HFFc6 (cell line): ENCODE measurements at places on chromosomes 12 and 14.

- peak overlapping the region; percentile 98 for H3K4me3 ChIP-seq
- peaks cover 30% of the 10 kb centered on the region for H3K36me3 ChIP-seq
- H3K4me1 ChIP-seq: peaks cover 66% of the 10 kb centered on the region
- no peaks in the 10 kb centered on the region; the same call in none of the 2 replicates for H3K27me3 ChIP-seq
Observed at GRCh38 chr14:22598896-22599244, 770 bp downstream of the ABHD4 start.

- peak overlapping the region; percentile 85 for H3K27ac ChIP-seq
- H3K27me3 ChIP-seq: no peaks in the 10 kb centered on the region; the same call in 1 of the 2 replicates
- H3K4me3 ChIP-seq: peak overlapping the region; percentile 69
- H3K36me3 ChIP-seq: peaks cover 12% of the 10 kb centered on the region
Observed at GRCh38 chr14:101962503-101962874, 1.9 kb upstream of the DYNC1H1 start.

DNA sequence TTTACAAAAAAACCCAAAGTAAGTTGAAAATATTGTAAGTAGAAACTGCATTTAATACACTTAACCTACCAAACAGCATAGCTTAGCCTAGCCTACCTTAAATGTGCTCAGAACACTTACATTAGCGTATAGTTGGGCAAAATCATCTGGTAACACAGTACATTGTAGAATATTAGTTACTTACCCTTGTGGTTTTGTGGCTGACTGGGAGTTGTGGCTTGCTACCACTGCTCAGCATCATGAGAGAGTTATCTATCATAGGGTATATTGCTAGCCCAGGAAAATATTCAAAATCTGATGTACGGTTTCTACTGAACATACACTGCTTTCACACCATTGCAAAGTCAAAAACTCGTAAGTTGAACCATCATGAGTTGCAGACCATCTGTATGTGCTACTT lies 141.7 kb upstream of the GARIN6 start:
- H3K27me3 ChIP-seq: no peaks in the 10 kb centered on the region
- DNase-seq: no peak
- no peaks in the 10 kb centered on the region for H3K4me1 ChIP-seq
- no peaks in the 10 kb centered on the region for H3K36me3 ChIP-seq

- H3K27me3 ChIP-seq: no peaks in the 10 kb centered on the region
- no peak overlapping the region for H3K27ac ChIP-seq
- H3K4me3 ChIP-seq: no peak overlapping the region
- H3K36me3 ChIP-seq: no peaks in the 10 kb centered on the region; the same call in 1 of the 2 replicates
- no peak for DNase-seq
Observed at GRCh38 chr12:11830307-11830801, 180.9 kb downstream of the ETV6 start.

DNA sequence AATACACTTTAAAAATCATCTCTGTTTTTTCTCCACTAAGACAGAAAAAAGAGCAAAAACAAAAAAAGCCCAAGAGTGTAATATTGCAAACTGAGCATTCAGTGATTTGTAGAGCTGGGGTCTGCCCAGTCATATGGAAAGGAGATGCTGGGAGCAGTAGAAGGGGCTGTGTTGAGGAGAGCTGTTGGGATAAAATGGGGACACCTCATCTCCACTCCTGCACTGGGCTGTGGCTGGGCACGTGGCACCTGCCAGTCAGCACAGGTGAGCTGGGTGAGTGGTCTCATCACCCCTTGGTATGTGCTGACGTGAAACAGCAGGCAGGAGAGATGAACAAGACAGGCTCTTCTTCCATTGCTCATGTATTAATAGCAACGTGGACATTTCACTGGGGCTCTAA lies 217.4 kb downstream of the C12orf42 start:
- no peaks in the 10 kb centered on the region for H3K36me3 ChIP-seq
- H3K27ac ChIP-seq: no peak overlapping the region
- no peak overlapping the region for H3K4me3 ChIP-seq
- H3K27me3 ChIP-seq: no peaks in the 10 kb centered on the region
- DNase-seq: no peak
- no peaks in the 10 kb centered on the region for H3K4me1 ChIP-seq

DNA sequence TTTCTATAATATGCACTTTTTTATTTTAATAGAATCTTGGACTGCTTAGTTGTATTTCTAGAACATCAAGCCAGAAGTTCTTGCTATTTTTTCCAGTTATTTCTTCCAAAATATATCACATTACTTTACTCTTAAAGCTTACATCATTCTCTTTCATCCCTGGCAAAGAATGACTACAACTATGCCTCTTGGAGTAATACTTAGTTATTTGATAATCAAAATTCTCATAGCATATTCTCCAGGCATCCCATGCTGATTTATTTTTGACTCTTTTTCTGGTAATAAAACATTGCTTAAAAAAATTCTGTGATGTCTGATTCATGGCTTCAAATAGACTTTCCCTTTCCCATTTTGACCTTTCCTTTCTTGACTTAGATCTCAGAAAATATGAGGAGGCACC lies 118.7 kb upstream of the TSPAN8 start:
- H3K4me3 ChIP-seq: no peak overlapping the region
- H3K36me3 ChIP-seq: no peaks in the 10 kb centered on the region
- no peaks in the 10 kb centered on the region for H3K27me3 ChIP-seq
- no peak overlapping the region for H3K27ac ChIP-seq
- H3K4me1 ChIP-seq: no peaks in the 10 kb centered on the region
- no peak for DNase-seq

DNA sequence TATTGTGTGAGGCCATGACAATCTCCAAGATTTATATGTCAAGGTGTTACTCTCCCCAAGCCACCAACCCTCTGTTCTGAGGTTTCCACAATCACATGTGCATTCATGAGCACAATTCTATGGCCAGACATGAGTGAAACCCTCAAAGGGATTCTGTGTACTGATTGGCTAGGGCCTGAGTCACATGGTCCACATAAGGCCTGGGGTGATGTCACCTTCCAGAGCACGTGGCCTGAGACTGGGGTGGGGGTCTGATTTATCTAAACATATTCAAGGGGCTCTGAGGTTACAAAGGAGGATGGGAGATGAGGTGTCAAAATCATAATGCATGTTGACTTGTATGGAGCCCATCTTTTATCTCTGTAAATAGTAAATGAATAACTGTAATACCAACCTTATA lies 1369.9 kb upstream of the TMEM132C start:
- no peaks in the 10 kb centered on the region for H3K36me3 ChIP-seq
- H3K4me3 ChIP-seq: no peak overlapping the region
- H3K27ac ChIP-seq: no peak overlapping the region
- peaks cover 2% of the 10 kb centered on the region; the same call in 1 of the 2 replicates for H3K27me3 ChIP-seq
- DNase-seq: no peak

DNA sequence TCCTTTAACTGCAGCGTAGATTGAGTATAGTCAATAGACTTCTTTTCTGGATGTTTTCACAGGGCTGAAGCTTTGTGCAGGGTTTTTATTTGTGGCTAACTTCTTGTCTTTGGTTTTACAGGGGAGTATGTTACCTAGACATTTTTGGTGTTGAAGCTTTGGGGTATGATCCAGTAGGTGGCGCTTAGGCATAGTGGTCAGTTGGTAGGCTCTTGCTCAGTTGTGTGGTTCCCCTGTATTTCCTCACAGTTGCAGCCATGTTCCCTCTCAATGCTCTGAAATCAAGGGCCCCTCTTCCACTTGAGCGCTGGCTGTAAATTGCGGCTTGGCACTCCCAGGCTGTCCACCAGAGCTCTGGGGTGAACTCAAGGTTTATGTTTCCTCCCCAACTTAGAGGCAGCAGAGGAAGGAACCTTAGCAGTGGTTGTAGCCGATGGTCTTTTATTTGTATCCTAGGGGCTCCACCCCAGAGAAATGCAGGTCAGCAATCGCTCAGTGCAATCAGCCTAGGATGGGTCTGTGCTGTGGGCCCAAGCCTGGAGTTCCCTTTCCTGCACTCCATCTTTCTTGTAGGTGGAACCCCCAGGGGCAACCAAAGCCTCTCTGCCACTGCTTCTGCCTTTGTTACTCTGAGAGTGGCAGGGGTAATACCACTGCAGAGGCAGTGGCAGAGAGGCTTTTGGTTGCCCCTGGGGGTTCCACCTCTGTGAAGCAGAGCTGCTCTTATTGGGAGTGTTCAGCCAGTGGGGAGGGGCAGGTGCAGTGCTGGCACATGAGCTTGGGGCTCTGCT lies 55.1 kb downstream of the CMAS start:
- peaks cover 6% of the 10 kb centered on the region for H3K27me3 ChIP-seq
- H3K36me3 ChIP-seq: no peaks in the 10 kb centered on the region
- H3K4me3 ChIP-seq: no peak overlapping the region

GRCh38 chr14:106094654-106095189 lies 568.3 kb downstream of the TMEM121 start:
- DNase-seq: no peak
- no peaks in the 10 kb centered on the region for H3K36me3 ChIP-seq
- H3K27me3 ChIP-seq: no peaks in the 10 kb centered on the region
- H3K27ac ChIP-seq: no peak overlapping the region
- H3K4me3 ChIP-seq: no peak overlapping the region

- no peak overlapping the region for H3K4me3 ChIP-seq
- no peak for DNase-seq
- H3K27me3 ChIP-seq: no peaks in the 10 kb centered on the region; the same call in 1 of the 2 replicates
- no peak overlapping the region for H3K27ac ChIP-seq
Observed at GRCh38 chr12:122116707-122117535, 38.4 kb downstream of the MLXIP start.

- no peak overlapping the region for H3K4me3 ChIP-seq
- H3K4me1 ChIP-seq: peaks cover 13% of the 10 kb centered on the region
- DNase-seq: no peak
Observed at GRCh38 chr12:13149411-13149810, 45.9 kb upstream of the GSG1 start.

- DNase-seq: no peak
- H3K27me3 ChIP-seq: peaks cover 16% of the 10 kb centered on the region; the same call in 1 of the 2 replicates
- no peak overlapping the region for H3K27ac ChIP-seq
- no peaks in the 10 kb centered on the region for H3K36me3 ChIP-seq
- no peaks in the 10 kb centered on the region for H3K4me1 ChIP-seq
Observed at GRCh38 chr12:4203772-4204376, 69.7 kb upstream of the CCND2 start.

- H3K36me3 ChIP-seq: no peaks in the 10 kb centered on the region
- no peak overlapping the region for H3K4me3 ChIP-seq
Observed at GRCh38 chr14:85333313-85333712, 196.6 kb upstream of the FLRT2 start.

GRCh38 chr12:51320695-51321320 lies 3.2 kb downstream of the BIN2 start:
- no peaks in the 10 kb centered on the region for H3K36me3 ChIP-seq
- no peak for DNase-seq
- H3K27ac ChIP-seq: no peak overlapping the region
- H3K4me3 ChIP-seq: peak overlapping the region; percentile 13; the same call in 1 of the 2 replicates
- peaks cover 3% of the 10 kb centered on the region for H3K27me3 ChIP-seq

- no peak overlapping the region for H3K4me3 ChIP-seq
- H3K27ac ChIP-seq: no peak overlapping the region
- peaks cover 27% of the 10 kb centered on the region for H3K27me3 ChIP-seq
- DNase-seq: no peak
- no peaks in the 10 kb centered on the region for H3K4me1 ChIP-seq
- no peaks in the 10 kb centered on the region for H3K36me3 ChIP-seq
Observed at GRCh38 chr14:92385561-92385960, 62.6 kb downstream of the SLC24A4 start.

DNA sequence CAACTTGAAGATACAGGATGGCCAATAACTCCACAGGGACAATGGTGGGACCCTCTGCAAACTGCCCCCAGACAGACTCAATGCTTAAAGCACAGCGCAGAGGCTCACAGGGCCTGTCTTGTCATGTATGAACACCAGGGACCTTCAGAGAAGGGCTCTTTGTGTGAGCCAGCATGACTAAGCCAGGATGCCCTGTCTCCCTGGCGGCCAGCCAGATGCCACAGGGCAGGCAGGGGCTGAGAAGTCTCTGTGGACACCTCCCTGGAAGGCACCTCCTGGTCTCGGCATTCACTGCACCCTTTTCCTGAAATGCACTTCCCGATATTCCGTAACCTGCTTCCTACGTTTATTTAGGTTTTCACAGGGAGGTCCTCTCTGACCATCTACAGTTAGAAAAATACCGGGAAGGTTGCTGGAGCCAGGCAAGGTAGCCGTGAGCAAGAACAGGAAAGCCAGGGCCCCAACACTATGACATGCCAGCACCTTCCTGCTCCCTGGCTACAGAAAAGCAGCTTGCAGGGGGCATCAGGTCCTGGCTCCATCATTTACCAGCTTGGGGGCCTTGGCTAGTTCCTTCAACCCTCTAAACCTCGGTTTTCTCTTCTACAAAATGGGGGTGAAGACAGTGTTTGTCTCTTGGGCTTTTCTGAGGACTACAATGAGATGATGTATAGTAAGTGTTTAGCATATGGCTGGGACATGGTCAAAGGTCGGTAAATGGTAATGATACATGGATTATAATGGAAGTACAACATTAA lies 65.0 kb downstream of the PITPNM2 start:
- H3K4me1 ChIP-seq: peaks cover 19% of the 10 kb centered on the region
- H3K27ac ChIP-seq: no peak overlapping the region
- H3K4me3 ChIP-seq: no peak overlapping the region
- no peak for DNase-seq

- no peak overlapping the region; the same call in 1 of the 2 replicates for H3K4me3 ChIP-seq
- no peak for DNase-seq
- H3K27me3 ChIP-seq: no peaks in the 10 kb centered on the region
Observed at GRCh38 chr14:71327691-71328090, 420.4 kb downstream of the PCNX1 start.

GRCh38 chr14:41609704-41610183 lies 3.1 kb downstream of the LRFN5 start:
- H3K4me1 ChIP-seq: no peaks in the 10 kb centered on the region
- DNase-seq: no peak
- H3K27me3 ChIP-seq: peaks cover 23% of the 10 kb centered on the region
- H3K27ac ChIP-seq: no peak overlapping the region
- no peak overlapping the region for H3K4me3 ChIP-seq

DNA sequence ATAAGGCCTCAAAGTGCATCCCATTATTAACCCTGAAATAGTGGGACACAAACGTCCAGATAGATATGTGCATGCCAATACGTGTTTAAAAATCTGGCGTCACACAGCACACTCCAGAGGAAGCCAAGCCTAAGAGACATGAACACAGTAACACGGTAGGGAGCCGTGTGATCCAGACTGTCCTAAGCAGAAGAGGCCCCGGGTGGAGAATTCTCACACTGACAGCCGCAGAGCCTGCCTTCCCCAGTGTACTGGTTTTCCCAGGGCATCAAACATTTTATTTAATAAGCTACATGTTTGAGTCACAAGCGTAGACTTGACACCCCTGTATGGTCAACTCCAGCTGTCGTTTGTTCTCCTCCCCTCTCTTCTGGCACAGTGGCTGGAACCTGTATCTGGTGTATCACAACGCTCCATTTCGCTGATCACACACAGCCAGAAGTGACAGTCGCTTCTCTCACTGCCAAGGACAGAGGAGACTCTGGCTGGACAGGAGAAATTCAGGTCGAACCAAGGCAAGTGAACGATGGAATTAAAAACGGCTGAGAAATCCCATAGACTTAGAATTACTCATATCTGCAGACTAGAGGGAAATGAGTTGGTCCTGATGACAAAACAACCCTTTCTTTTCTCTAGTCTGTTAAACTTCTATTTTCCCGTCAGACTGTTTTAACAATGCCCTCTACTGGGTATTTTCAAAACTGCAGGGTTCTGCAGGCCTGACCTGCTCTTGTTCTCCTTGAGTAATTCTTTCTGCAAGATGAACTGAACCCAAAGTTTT lies 359.9 kb downstream of the RGS6 start:
- H3K36me3 ChIP-seq: no peaks in the 10 kb centered on the region
- peaks cover 7% of the 10 kb centered on the region for H3K27me3 ChIP-seq
- DNase-seq: peak; percentile 71

GRCh38 chr12:21825886-21826617 lies 51.5 kb upstream of the KCNJ8 start:
- DNase-seq: no peak
- H3K36me3 ChIP-seq: 0 out of 2 replicates have a peak, but pooled peaks cover 9% of the 10 kb centered on the region
- H3K27ac ChIP-seq: no peak overlapping the region
- H3K4me1 ChIP-seq: no peaks in the 10 kb centered on the region; the same call in 1 of the 2 replicates
- H3K27me3 ChIP-seq: no peaks in the 10 kb centered on the region

- DNase-seq: no peak
- H3K4me1 ChIP-seq: no peaks in the 10 kb centered on the region
- peaks cover 2% of the 10 kb centered on the region for H3K27me3 ChIP-seq
- H3K4me3 ChIP-seq: no peak overlapping the region
Observed at GRCh38 chr14:61329478-61330051, 8.2 kb downstream of the PRKCH start.
